ENCODE measurements at places on chromosomes 2 and 18.

DNA sequence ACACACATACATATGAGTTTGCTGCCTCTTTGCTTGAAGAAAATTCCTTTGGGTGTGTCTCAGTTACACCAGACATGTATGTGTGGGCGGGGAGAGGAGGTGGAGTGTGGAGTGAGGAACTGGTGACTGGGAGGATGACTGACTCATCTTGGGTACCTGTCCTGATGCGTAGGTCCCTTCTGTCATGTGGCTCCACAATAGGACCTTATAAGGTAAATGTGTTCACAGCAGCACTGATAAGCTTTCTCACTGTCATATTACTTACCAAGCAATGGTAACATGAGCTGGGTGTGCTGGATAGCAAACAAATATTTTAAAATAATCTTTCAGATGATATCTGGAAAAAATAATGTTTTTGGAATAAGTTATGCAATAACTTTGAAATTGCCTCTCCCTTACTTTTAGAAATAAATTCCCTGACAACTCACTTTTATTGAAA, 45.1 kb downstream of the SLC9A2 start:
- DNase-seq: no peak

- no peak for DNase-seq
Measured at GRCh38 chr2:199462956-199463692, 5.4 kb upstream of the SATB2 start.

GRCh38 chr2:27735263-27735904, 36.1 kb upstream of the MRPL33 start:
- DNase-seq: no peak

DNA sequence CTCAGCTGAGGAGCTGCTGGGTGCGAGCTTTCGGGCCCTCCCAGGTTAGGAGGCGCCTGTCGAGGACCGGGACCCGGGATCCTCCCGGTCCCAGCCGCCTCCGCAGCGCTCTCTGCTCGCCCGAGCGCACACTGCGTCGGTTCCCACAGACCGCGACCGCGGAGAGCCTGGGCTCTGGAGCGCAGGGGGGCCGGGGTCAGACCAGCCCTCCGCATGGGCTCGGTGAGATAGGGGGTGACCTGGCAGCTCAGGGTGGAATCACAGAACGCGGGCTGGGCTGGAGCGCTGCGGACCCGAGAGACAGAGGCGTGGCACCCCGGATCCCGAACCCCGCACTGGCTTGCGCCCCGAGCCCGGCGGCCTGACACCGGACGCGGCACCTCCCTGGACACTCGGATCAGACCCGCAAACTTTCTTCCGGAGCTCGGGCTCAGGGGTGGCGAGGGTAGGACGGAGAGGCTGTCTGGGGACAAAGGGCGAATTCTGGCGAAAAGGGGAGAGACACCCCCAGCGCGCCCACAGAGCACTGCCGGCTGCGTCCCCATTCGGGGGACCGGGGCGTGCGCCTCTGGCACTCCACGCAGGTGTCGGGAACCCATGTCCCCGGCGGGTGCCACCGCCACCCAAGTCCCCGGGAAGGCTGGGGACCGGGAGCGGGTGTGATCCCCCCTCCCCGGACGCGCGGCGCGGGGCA, 612 bp downstream of the DIPK1C start:
- DNase-seq: no peak

DNA sequence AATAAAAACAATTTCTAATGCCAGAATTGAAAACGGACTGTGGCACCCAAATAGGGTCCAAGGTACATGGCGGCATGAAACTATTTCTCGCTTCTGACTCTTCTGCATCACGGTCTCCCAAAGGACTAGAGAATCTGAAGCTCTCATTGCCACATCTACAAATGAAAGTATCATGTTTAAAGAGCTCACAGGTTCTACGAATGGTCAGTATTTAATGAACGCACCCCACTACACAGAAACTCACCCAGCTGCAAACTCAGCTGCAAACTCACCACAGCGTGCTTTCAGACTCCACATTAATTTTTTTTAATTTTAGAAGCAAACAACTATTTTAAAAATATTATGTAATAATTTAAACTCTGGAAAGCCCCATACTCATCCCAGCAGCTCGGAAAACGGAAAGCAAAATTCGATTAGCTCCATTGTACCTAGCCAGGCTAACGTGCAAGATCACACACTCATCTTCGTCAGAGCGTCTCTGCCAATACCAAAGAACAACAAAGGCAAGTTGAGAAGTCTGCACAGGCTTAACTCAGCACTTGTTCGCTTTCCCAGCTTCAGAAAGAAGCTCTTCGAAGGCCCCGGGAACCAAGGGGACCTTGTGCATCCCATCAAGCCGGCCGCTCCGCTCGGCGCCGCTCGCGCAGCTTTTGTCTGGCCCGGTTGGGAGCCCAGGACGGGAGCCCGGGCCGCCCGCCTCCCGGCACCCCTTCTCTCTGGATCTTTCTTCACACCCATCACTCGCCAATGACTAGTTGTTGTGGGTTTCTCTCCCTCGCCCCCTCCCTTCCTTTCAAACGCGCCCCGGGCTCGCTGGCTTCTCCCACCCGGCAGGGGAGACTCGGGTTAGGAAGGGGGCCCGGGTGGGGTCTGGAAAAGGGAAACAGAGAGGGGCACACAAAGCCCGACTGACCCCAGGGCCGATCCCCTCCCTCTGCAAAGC, 785 bp downstream of the CLASP1 start:
- no peak for DNase-seq

- DNase-seq: peak; percentile 15
Measured at GRCh38 chr2:219104107-219105035, 43.6 kb upstream of the IHH start.

DNA sequence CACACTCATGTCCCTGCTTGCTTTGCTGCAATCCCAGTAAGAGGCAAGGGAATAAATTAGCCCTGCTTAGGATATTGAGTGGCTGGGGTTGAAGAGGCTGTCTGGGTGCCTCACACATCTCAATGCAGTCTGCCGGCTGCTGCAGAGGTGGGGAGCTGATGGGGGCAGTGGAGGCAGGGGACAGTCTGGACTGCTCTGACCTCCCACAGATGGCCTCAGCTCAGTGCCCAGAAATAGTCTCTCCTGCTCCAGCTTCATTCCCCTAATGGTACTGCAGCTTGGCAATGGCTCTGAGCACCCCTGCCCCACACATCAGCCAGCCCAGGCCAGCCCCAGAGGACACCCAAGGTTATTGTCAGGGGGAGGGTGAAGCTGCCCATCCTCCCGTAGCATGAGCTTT, 21.5 kb upstream of the TNS1 start:
- no peak for DNase-seq

DNA sequence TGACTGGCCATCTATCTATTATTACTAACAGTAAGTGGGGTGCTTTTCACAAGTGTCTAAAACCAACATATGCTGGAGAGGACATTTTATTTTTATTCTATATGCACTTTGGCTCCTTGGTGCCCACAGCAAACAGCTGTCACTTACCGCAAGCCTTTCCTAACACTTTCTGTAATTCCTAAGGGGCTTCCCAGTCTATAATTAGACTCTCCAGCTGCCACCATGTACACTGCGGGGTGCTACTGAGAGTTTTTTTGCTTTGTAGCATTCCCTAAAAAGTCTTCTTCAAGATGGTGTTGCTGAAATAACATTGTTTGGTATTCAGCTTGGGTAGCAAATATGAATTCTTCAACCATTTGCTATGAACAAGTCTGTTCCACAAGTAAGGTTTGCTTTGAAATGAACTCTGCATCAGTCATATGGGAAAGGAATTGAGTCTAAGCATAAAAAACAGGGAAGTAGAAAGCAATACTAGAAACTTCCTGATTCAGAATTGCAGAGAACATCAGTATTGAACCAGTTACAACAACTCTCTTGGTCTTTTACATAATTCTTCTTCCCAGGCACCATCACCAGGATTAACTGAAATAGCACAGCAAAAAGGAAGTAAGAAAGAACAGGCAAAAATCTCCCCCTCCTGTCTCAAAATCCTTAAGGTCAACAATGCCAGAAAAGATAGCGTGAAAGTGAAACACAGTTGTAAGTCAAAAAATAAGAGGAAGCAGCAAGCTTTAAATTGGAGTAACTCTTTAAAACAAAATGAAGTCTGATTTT, 28.6 kb downstream of the EPB41L3 start:
- DNase-seq: no peak

DNA sequence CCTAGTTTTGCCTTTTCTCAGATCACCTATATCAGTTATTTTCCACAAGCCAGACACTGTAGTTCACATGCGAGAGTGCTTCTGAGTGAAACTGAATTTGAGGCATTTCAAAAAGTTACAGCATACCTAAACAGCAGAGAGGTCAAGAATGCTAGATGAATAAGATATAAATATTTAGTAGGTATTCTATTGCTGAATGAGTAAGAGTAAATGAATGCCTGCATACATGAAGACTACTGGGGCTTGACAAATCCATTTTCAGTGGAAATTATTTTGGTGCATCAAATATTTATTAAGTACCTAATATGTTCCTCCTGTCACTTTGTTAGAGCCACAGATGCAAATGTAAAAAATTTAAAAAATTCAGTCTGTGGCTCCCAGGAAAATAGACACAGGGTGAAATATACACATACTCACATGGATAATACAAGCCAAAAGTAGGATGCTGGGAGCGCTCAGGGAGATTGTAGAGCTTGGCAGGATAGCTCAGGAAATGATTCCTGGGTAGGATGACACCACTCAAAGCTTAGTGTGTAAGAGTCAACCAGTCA, 27.6 kb upstream of the CDC42EP3 start:
- DNase-seq: peak; percentile 72

DNA sequence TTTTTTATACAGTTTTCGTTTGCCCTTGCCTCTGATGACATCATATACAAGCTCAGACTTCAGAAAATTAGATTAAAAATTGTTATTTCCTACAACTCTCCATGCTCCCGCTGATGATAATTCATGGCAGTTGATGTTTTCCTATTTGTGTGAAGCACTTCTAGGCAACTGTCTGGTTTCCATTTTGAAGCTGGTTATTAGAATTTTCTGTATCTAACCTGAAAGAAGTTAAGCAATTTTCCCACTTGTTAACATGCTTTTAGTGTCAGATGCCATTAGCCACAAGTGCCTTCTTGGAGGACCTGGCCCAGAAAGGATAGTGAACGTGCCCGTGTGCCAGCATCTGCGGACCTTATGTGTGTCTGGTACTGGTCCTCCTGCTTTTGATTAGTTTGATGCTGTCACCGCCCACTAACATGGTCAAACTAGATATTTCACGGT, 347.6 kb upstream of the RAB12 start:
- no peak for DNase-seq

GRCh38 chr18:62329691-62330454, 4.8 kb downstream of the TNFRSF11A start:
- no peak for DNase-seq

DNA sequence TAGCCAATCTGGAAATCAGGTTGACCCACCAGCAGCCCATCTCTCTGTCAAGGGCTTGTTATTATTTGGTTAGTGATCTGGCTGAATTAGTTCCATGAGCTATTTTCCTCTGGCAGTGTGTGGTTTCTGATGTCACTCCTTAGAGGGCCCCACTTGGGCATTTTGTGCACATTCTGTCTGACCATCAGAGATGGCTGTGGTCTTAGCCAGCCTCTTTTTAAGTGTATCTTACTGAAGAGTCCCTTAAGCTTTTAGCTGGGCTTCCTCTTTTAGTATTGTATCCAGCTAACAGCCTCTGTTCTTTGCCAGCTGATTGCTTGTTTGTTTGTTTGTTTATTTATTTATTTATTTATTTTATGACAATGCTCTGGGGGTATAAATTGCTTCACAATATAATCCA, 951.1 kb upstream of the CNTNAP5 start:
- DNase-seq: no peak

Data from fibroblast of skin of left quadriceps (primary cell).